ENCODE measurements at places on chromosomes 7 and 10. TPM values are rescaled to one million over a fixed set of nuclear protein-coding genes. Genes with fewer than 3 reads are reported as not detected.

DNA sequence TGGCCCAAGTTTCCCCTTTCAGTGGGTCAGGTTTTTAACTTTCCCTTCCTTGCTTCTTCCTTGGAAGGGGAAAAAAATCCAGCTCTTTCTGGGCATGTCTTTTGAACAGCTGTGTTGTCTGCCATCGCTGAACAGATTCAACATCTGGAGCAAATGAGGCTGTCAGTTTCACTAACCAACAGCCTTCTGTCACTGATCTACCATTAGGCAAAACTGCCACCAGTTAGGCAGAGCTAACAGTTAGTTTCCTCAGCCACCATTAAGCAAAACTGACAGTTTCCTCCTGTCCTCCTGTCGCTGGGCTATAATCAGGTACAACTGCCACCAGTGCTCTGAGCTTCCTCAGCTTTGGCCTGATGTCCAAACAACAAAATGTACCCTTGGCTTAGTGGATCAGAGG is 81.9 kb downstream of the NPTX2 start:
- ATAC-seq, result no peak

GRCh38 chr10:20936396-20936795 is 39.3 kb upstream of the NEBL start:
- ATAC-seq, result no peak

- ATAC-seq, result no peak
Measured at GRCh38 chr7:17233603-17234002, 64.8 kb upstream of the AHR start.

DNA sequence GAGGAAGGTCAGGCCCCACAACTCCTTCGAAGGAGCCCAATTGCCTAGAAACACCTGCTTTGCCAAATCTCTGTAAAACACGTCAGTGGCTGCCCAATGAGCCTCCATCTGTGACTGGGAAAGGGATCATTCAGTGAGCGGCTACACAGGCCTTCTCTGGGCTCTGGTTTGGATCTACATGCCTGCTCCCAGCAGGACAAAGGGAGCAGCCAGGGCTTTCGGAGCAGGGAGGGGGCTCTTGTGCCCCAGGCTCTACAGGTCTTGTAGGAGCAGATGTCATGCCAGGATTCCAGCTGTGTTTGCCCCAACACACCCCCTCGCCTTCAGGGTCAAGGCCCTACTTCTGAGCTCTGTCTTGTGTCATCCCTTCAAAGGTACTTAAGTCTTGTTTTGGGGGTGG is 73.5 kb downstream of the CLEC2L start:
- no peak for ATAC-seq

GRCh38 chr7:39623732-39624441 is 515 bp downstream of the RALA start:
- ATAC-seq, result no peak

Gene ORC5
- 18.8 TPM for total RNA-seq

Measured in motor neuron (in vitro differentiated cells).